ENCODE measurements at places on chromosomes 16 and 17.

DNA sequence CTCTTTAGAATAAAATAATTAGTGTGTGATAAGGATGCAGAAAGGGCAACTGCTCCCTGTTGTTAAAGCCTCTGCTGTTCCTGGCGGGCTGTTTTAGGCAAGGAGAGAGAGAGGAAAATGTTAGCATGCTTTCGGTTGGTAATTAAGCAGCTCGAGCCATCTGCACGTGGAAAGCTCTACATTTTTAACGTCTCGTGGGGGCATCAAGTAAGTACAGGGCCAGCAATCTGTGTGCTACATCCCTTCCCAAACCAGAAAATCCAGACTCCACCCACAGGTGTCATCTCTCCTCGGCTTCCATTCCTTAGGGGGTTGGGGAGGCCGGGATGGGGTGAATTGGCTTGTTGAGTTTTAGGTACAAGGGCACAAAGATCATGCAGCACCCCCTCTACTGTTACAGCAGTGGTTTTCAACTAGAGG is 62.4 kb upstream of the MARCHF10 start:
- no peak overlapping the region for H3K27ac ChIP-seq
- H3K27me3 ChIP-seq, result no peaks in the 10 kb centered on the region
- no peaks in the 10 kb centered on the region for H3K4me1 ChIP-seq
- H3K36me3 ChIP-seq, result no peaks in the 10 kb centered on the region
- no peak for DNase-seq

DNA sequence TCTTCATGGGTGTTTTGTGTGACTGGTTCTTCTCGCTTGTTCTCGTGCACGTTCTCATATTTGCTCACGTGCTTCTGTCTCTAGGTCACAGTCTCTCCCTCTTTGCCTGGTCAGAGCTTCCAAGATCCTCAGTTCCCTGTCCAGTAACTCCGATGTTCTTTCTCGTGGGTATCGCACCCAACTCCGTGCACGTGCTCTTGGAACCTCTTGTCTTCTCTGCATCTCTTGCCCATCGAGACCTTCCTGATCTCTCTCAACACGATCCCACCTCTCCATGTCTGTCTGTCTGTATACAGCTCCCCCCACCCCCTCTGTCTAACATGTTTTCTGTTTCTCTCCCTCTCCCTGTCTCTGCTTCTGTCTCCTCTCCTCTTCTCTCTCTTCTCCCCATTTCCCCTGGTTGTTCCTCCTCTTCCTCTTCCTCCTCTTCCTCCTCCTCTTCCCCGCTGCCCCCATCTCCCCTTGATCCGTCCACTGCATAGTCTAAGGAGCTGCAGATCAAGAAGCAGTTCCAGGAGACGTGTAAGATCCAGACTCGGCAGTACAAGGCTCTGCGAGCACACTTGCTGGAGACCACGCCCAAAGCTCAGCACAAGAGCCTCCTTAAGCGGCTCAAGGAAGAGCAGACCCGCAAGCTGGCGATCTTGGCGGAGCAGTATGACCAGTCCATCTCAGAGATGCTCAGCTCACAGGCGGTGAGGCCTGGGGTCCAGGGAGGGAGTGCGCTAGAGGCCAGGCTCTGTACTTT is 6.1 kb downstream of the HIRIP3 start:
- H3K36me3 ChIP-seq, result peaks cover 12% of the 10 kb centered on the region
- H3K4me1 ChIP-seq, result peaks cover 44% of the 10 kb centered on the region
- no peak overlapping the region for H3K4me3 ChIP-seq
- no peaks in the 10 kb centered on the region for H3K27me3 ChIP-seq
- DNase-seq, result no peak

DNA sequence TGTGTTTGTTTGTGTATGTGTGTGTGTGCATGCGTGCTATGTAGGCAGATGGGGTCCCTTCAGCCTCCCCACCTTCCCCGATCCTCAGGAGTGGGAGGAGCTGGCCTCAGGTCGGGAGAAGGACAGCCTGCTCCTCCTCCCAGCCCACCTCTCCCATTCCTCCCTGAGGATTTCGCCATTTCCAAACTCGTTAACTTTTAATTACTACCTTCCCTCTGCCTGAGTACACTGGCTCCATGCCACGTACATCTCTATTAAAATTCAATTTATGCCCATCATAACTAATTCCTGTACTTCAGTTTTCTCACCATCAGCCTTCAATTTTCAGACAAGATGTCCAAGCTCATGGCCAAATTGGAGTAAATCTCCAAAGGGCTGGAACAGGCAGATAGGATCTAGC is 148.6 kb downstream of the SDK2 start:
- no peak overlapping the region for H3K27ac ChIP-seq
- H3K4me1 ChIP-seq, result no peaks in the 10 kb centered on the region
- no peak for DNase-seq
- no peaks in the 10 kb centered on the region for H3K36me3 ChIP-seq
- peaks cover 36% of the 10 kb centered on the region for H3K27me3 ChIP-seq

- H3K27ac ChIP-seq, result peak overlapping the region; percentile 77
- peaks cover 36% of the 10 kb centered on the region for H3K4me1 ChIP-seq
- H3K4me3 ChIP-seq, result peak overlapping the region; percentile 46
- H3K36me3 ChIP-seq, result no peaks in the 10 kb centered on the region
These were observed 25.7 kb downstream of the MRC2 start for GRCh38 chr17:62653002-62653825.

DNA sequence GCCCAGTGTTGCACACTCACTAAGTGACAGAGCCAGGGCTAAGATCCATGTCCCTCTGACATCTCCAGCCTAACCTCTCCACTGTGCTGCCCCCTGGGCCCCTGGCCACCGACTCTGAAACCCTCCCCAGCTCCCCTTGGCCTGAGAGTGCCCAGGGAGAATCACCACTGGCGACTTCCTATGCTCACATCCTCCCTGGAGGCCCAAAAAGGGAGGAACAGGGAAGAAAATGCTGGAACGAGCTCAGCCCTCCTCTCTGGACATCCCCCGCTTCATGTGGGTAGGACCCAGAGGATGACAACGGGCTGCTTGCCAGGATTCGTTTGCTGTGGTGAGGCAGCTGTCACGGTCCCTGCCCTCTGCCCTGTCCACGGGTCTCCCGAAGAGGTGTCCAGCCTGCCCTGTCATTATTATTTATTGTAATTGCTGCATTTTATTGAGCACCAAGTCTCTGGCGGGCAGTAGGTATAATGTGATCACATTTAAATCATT is 153.5 kb upstream of the RPL38 start:
- H3K4me1 ChIP-seq, result no peaks in the 10 kb centered on the region
- H3K36me3 ChIP-seq, result no peaks in the 10 kb centered on the region
- no peak for DNase-seq
- no peak overlapping the region for H3K27ac ChIP-seq

- H3K27me3 ChIP-seq, result no peaks in the 10 kb centered on the region
- H3K27ac ChIP-seq, result no peak overlapping the region
- no peak overlapping the region for H3K4me3 ChIP-seq
- H3K36me3 ChIP-seq, result no peaks in the 10 kb centered on the region
These were observed 3.3 kb upstream of the ITGAM start for GRCh38 chr16:31256466-31256865.

- H3K27me3 ChIP-seq, result no peaks in the 10 kb centered on the region
- no peaks in the 10 kb centered on the region for H3K36me3 ChIP-seq
- H3K4me1 ChIP-seq, result no peaks in the 10 kb centered on the region
These were observed 73.1 kb upstream of the MAF start for GRCh38 chr16:79673635-79674034.
